MCF 10A (cell line): ENCODE measurements at places on chromosomes 6 and 20. TPM values are rescaled to one million over a fixed set of nuclear protein-coding genes. Genes with fewer than 3 reads are reported as not detected.

- no peak for DNase-seq
- H3K36me3 ChIP-seq, result no peaks in the 10 kb centered on the region
- no peaks in the 10 kb centered on the region for H3K27me3 ChIP-seq
- H3K27ac ChIP-seq, result no peak overlapping the region
- H3K4me1 ChIP-seq, result no peaks in the 10 kb centered on the region
- no peak overlapping the region for H3K4me3 ChIP-seq
Observed at GRCh38 chr20:7323957-7324356, 556.5 kb downstream of the BMP2 start.

Gene MAK
- total RNA-seq, result not detected in 2 replicates

Gene BTNL2
- total RNA-seq, result not detected in 2 replicates

DNA sequence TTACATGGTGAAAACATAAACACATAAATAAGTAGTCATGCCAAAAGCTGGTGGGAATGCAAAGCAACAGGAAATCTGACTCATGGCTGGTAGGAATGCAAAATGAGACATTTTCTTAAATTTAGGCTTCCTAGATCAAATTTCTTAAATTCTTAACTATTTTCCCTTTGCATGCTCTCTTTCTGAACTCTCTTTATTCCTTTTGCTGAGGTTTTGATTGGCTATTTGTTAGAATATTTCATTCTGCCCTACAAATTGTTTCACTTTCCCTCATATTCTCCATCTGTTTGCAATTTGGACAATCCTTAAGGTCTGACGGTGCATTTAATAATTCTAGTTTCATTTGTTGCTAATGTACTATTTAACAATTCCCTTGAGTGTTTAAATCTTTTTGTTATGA lies 437.5 kb upstream of the RGS17 start:
- H3K36me3 ChIP-seq, result no peaks in the 10 kb centered on the region
- peak; percentile 44 for DNase-seq
- H3K27ac ChIP-seq, result no peak overlapping the region
- no peaks in the 10 kb centered on the region for H3K27me3 ChIP-seq

Gene PRL
- total RNA-seq, result not detected in 2 replicates

- no peak overlapping the region for H3K27ac ChIP-seq
- H3K27me3 ChIP-seq, result no peaks in the 10 kb centered on the region
- H3K4me1 ChIP-seq, result no peaks in the 10 kb centered on the region
- H3K4me3 ChIP-seq, result no peak overlapping the region
- DNase-seq, result no peak
- peaks cover 40% of the 10 kb centered on the region for H3K36me3 ChIP-seq
Observed at GRCh38 chr20:63594043-63594561, 20.1 kb upstream of the HELZ2 start.

GRCh38 chr6:85594197-85594930 lies 706 bp upstream of the SNX14 start:
- H3K36me3 ChIP-seq, result peaks cover 4% of the 10 kb centered on the region
- peak overlapping the region; percentile 98 for H3K27ac ChIP-seq
- H3K27me3 ChIP-seq, result no peaks in the 10 kb centered on the region
- H3K4me3 ChIP-seq, result peak overlapping the region; percentile 91

DNA sequence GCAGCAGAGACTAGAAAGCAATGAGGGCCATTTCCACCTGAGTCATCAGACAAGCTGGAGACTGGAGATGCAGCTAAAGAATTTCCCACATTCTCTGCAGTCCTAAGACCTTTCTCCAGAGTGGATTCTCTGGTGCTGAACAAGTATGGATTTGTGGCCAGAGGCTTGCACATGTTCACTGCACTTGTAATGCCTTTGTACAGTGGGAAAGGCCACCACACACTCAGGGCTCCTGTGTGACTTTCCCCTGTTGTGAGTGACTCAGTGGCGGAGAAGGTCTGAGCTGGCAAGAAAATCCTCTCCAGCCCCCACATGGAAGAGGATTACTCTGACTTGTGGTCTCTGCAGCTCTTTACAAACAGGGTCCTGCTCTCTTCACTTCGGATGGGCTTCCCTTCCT lies 192.3 kb downstream of the C6orf118 start:
- H3K27ac ChIP-seq, result no peak overlapping the region
- H3K36me3 ChIP-seq, result no peaks in the 10 kb centered on the region
- DNase-seq, result no peak
- no peaks in the 10 kb centered on the region for H3K27me3 ChIP-seq

DNA sequence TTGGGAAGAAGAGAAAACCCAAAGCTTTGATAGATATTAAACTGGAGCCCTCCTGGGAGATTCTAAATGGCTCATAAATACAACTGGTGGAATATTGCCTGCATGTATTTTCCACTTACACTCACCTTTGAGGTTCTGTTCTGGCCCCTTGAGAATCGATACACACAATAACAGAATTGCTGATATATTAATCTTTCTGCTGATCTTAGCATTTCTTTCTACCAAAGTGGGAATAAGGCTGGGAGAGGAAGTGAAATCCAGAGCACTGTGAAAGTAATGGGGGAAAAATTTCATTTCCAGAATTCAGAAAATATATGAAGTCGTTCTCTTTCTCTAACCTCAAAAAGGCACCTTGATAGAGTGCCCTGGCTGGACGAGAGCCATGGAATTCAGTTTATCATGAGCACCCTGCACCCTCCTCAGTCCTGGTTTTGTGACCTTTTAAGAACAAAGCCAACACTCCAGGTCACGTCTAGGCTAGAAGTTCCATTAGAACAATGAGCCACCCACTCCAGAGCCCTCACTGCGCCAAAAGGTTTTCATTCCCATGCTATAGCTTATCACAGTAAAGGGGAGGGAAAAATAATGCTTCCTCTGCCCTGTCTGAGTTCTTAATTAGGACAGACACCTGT lies 244.5 kb downstream of the CD83 start:
- no peaks in the 10 kb centered on the region for H3K4me1 ChIP-seq
- H3K27me3 ChIP-seq, result no peaks in the 10 kb centered on the region
- H3K4me3 ChIP-seq, result no peak overlapping the region
- no peak overlapping the region for H3K27ac ChIP-seq

DNA sequence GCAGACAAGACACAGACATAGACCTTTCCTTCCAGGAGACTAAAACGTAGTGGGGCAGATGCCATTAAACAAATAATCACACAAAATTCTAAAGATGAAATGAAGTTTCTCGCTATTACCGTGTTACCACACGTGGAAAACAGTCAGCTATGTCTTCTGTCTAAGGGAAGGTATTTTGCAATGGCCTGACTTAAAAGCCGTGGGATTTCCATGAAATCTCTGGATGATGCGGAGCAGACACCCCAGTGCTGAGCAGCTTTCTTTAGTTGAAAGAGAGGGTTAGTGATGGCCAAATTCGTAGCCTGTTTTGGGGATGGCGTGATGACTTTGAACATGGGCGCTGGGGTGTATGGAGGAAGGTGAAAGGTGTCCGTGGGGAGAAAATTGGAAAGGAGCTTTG lies 281.8 kb downstream of the NRN1 start:
- no peak overlapping the region for H3K4me3 ChIP-seq
- H3K36me3 ChIP-seq, result no peaks in the 10 kb centered on the region
- no peak overlapping the region for H3K27ac ChIP-seq
- no peaks in the 10 kb centered on the region for H3K4me1 ChIP-seq

Gene RFX6
- not detected in 2 replicates for total RNA-seq

- no peak for DNase-seq
- peaks cover 17% of the 10 kb centered on the region for H3K4me1 ChIP-seq
- H3K27ac ChIP-seq, result no peak overlapping the region
- H3K27me3 ChIP-seq, result no peaks in the 10 kb centered on the region
- no peak overlapping the region for H3K4me3 ChIP-seq
- H3K36me3 ChIP-seq, result peaks cover 5% of the 10 kb centered on the region
Observed at GRCh38 chr6:13272131-13273046, 55.9 kb downstream of the TBC1D7 start.

Gene WTAP
- total RNA-seq, result 116 and 142 TPM in 2 replicates

Gene SLC32A1
- not detected in 2 replicates for total RNA-seq

- DNase-seq, result no peak
- H3K27ac ChIP-seq, result no peak overlapping the region
- H3K4me3 ChIP-seq, result no peak overlapping the region
- H3K4me1 ChIP-seq, result peaks cover 7% of the 10 kb centered on the region
- no peaks in the 10 kb centered on the region for H3K36me3 ChIP-seq
Observed at GRCh38 chr6:134605034-134605433, 287.1 kb upstream of the SGK1 start.

Gene RNF217
- total RNA-seq, result 22.8 and 24.8 TPM in 2 replicates

Gene POLR1C
- 54.9 and 63.6 TPM in 2 replicates for total RNA-seq

DNA sequence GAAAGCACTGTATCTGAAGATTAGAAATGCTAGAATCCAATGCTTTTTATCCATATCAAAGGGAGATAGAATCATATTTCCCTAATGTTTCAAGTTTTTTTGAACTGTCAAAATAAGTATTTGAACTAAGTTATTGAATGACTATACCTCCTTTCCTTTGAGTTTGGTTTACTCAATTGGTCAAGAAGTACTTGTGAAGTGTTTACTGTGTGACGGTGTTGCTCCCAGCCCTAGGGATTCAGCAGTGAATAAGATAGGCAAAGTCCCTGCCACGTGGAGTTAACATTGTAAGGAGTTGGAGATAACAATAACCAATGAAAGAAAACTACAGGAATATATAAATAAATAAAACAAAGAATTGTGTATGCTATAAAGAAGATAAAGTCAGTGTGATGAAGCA lies 535.9 kb downstream of the FRK start:
- DNase-seq, result no peak
- H3K27ac ChIP-seq, result no peak overlapping the region
- H3K4me1 ChIP-seq, result no peaks in the 10 kb centered on the region
- no peak overlapping the region for H3K4me3 ChIP-seq

DNA sequence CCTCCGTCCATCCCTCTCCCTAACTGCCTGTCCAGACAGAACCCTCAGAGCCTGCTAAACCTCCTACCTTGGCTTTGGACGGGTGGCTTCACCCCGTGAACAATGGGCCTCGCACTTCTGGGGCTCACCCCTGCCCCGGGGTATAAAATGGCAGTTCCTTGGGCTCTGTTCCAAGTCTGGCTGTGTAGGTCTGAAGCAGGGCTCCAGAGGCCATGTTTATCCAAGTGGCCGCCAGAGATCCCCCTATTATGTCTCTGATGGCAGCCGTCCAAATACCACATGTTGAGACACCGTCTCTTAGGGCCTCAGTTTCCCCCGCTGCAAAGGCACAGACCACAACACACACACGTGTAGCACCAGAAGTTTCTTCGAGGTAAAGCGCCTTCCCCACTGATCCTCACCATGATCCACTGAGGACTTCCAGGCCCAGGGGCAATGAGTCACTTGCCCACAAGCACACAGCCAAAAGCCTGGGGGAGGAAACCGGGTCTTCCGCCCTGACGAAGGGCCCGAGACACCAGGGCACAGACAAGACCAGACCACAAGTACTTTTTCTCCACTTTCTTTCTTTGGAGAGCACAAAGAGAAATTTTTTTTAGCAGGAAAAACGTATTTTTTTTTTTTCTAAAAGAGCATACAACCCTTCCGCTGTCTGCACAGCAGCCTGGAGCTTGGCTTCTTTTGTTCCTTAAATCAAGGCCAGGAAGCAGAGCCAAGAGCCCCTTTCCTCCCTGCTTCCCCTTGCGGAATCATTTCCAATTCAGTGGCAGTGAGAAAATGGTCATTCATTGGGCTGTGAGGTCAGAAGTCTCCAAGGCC lies 11.8 kb downstream of the CPNE5 start:
- no peaks in the 10 kb centered on the region for H3K36me3 ChIP-seq
- H3K27ac ChIP-seq, result no peak overlapping the region
- no peaks in the 10 kb centered on the region for H3K27me3 ChIP-seq
- H3K4me3 ChIP-seq, result no peak overlapping the region
- DNase-seq, result peak; percentile 57

DNA sequence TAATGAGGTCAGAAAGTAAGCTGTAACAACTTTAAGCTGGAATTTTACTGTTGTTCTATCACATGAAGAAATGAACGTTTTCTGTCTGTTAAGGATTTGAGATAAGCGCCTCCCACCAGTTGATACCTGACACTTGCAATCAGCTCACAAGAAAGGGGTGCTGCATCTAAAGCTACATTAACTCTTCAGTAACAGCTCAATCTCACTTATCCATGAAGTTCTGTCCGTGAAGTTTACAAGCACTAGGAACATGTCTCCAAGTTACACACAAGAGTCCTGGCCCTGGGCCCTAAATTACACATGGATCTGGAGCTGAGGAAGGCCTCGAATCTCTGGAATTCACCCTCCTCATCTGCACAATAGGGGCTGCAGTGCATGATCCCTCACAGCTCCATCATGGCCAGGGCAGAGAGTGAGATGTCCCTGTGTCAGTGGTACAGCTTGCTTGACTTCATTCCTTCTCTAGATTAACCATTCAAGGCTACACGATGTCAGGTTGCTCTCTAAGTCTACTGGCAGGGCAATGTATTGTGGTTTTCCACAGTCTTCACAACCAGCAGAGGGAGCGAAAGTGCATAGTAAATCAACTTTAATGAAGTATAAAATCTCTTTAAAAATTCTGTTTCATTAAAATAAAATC lies 182.4 kb upstream of the MCHR2 start:
- H3K27me3 ChIP-seq, result no peaks in the 10 kb centered on the region
- DNase-seq, result peak; percentile 62
- no peaks in the 10 kb centered on the region for H3K36me3 ChIP-seq
- peak overlapping the region; percentile 88 for H3K27ac ChIP-seq
- peak overlapping the region; percentile 23 for H3K4me3 ChIP-seq
- H3K4me1 ChIP-seq, result peaks cover 28% of the 10 kb centered on the region

Gene C20orf202
- not detected in 2 replicates for total RNA-seq

DNA sequence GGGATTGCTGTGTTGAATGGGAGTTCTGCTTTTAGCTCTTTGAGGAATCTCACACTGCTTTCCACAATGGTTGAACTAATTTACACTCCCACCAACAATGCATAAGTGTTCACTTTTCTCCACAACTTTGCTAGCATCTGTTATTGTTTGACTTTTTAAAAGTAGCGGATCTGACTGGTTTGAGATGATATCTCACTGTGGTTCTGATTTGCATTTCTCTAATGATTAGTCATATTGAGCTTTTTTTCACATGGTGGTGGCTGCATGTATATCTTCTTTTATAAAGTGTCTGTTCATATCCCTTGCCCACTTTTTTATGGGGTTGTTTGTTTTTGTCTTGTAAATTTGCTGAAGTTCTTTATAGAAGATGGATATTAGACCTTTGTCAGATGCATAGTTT lies 588.3 kb upstream of the ADGRB3 start:
- H3K27ac ChIP-seq, result no peak overlapping the region
- no peak for DNase-seq
- H3K36me3 ChIP-seq, result no peaks in the 10 kb centered on the region
- no peaks in the 10 kb centered on the region for H3K4me1 ChIP-seq
- H3K27me3 ChIP-seq, result no peaks in the 10 kb centered on the region

DNA sequence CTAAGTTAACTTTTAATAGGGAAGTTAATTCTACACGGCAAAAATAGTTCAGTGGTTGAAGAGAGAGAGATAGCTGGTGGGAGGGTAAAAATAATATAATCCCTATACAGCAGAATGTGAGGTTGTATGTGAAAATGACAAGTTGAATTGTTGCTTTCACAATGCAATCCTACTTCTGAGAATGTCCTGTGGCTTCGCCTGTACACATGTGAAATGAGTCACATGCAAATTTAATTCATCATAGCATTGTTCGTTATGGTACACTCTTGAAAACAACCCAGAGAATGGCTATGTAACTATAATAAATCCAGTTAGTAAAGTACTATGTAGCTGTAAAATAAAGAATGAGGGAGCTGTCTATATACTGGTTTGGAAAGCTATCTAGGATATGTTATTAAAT lies 46.0 kb upstream of the HINT3 start:
- no peaks in the 10 kb centered on the region for H3K27me3 ChIP-seq
- H3K27ac ChIP-seq, result peak overlapping the region; percentile 82
- no peak overlapping the region for H3K4me3 ChIP-seq
- peaks cover 36% of the 10 kb centered on the region for H3K4me1 ChIP-seq
- peaks cover 53% of the 10 kb centered on the region for H3K36me3 ChIP-seq

GRCh38 chr20:16828666-16829305 lies 80.6 kb downstream of the OTOR start:
- H3K4me3 ChIP-seq, result no peak overlapping the region
- H3K27me3 ChIP-seq, result peaks cover 51% of the 10 kb centered on the region
- no peaks in the 10 kb centered on the region for H3K36me3 ChIP-seq
- peak; percentile 29 for DNase-seq

GRCh38 chr6:125794342-125795137 lies 3.8 kb downstream of the NCOA7 start:
- peaks cover 51% of the 10 kb centered on the region for H3K4me1 ChIP-seq
- peak overlapping the region; percentile 17 for H3K27ac ChIP-seq
- DNase-seq, result peak; percentile 53
- peaks cover 14% of the 10 kb centered on the region for H3K36me3 ChIP-seq
